ENCODE measurements at places on chromosomes 5 and 9.

- no peak for DNase-seq
Observed at GRCh38 chr9:92315456-92315855, 9.7 kb downstream of the NOL8 start.

GRCh38 chr9:32382565-32383320 lies 1.7 kb upstream of the ACO1 start:
- no peak for DNase-seq

DNA sequence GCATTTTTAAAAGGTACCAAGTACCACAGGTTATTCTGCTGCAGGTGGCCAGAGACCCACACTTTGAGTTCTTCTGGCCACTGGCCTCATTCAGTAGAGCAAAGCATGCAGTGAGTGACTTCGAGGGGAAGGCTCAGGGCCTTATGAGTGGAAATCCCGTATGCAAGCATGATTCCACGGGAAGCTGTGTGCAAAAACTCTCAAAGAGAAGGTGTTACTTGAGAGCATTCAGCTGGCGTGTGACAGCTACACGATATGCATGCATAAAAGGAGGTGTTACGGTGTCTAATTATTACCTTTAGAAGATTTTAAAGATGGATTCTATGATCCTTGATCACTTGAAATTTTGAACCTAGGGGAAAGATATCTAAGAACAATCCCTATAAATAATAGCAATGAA lies 160.3 kb downstream of the ENC1 start:
- DNase-seq = no peak

- no peak for DNase-seq
Observed at GRCh38 chr5:134917070-134917815, 12.3 kb downstream of the PCBD2 start.

GRCh38 chr9:106038266-106039001 lies 344.1 kb downstream of the TMEM38B start:
- DNase-seq = no peak

Measured in NCI-H510A (cell line).